Kidney glomerular epithelial cell (primary cell): ENCODE measurements at places on chromosomes 3 and 15.

DNA sequence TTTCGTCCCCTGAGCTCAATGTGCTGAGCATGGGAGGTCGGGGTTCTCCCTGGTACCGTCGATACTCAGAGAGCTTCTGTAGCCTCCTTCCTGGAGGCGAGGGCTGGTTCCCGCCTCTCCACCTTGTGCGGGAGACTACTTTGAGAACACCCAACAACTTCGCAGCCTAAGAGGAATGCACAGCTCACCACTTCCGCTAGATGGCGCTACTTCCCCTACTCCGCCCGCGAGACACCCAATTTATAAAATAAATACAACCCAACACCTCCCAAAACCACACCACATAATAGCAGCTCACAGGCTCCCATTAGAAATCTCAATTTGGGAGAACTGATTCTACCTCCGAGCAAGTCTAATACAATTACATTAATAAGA lies 1.2 kb downstream of the RGMA start:
- peak; percentile 39 for DNase-seq

DNA sequence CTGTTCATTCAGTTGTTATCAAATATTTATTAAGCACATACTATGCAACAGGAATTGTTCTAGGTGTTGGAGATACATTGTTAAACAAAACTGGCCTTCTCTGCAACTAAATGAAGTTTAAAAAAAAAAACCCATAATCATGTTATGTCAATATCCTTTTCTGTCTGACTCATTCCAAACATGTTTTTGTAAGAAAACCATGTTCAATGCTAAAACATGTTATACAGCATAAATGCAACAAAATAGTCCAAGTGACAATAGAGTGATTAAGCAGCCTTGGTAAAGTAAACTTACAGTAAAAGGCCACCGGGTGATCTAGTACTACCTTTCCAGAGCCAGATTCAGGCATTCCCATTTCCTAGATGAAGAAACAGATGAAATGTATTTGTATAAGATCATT lies 278.0 kb upstream of the NECTIN3 start:
- DNase-seq = no peak

DNA sequence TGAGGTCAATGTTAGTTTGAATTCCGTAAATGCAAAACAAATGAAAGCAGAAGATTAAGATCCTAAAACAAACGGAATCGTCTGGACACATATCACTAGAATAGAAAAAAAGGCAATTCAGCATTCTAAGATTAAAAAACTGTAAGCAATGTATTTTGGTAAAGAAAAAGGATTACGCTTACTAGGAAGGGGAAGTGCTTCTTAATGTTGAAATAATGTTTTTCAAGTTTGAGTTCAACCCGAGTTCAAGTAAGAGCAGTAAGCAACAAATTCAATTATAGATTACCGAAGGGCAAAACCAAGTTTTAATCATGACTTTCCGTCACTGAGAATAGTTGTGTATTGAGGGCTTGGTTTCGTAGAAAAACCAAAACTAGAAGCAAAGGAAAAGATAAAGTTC lies 637 bp downstream of the CIP2A start:
- DNase-seq = peak; percentile 43

GRCh38 chr3:56339244-56339643 lies 129.0 kb downstream of the ERC2 start:
- DNase-seq = no peak

GRCh38 chr3:62954580-62954979 lies 79.4 kb upstream of the CADPS start:
- no peak for DNase-seq

DNA sequence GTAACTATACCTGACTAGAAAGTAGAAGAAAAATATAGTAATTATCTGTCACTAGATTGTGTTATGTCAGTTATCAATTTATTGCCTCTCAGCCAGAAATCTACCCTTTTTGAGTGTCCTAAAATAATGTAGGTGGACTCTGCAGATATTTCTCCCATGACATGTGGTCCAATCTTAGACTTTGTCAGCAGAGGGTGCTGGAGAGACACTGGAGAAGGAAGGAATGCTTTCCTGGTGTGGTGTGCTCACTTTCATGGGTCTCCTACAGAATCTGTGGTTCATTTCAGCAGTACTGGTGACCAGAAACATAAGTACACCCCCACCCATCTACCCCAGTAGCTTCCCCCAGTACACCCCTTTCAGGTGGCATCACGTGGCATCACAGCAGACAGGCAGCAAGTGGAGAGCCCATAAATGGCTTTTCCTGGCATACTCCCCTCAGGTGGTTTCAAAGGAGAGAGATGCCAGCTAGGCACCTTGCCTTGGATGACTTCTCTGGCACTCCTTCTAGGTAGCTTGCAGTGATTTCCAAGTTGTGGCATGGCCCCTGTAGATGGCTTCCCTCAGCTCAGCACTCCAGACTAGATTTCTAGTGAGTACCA lies 114.7 kb downstream of the GADL1 start:
- DNase-seq = no peak

- no peak for DNase-seq
Measured at GRCh38 chr3:132368515-132368914, 48.8 kb upstream of the DNAJC13 start.
